NCI-H524 (cell line): ENCODE measurements at places on chromosomes 7 and 10.
A peak's percentile ranks its signal among the peaks of the same experiment; 100 is the strongest.

- DNase-seq, result no peak
Observed at GRCh38 chr7:152313217-152313616, 122.6 kb downstream of the KMT2C start.

GRCh38 chr10:18340496-18341051 is 200.3 kb downstream of the CACNB2 start:
- DNase-seq, result no peak

- no peak for DNase-seq
Observed at GRCh38 chr7:391961-392524, 102.1 kb downstream of the FOXL3 start.

DNA sequence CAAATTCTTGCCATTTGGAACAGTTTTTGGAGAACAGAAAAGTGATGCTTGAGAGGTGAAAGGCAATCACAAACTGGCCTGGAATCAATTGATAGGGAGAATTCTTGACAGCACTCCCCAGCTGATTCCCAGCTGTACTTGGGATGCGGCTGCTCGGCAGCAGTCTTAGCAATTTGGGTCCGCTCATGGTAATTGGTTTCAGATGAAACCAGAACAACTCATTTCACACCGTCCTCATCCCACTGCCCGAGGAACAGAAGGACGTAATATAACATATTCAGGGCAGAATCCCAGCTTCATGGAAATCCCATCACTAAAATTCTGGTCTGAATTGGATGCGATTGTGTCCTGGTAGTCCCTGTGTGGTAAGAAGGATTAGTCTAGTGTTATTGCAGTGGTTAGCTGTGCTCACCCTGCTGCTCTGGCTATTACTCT is 223.3 kb upstream of the FERD3L start:
- no peak for DNase-seq

DNA sequence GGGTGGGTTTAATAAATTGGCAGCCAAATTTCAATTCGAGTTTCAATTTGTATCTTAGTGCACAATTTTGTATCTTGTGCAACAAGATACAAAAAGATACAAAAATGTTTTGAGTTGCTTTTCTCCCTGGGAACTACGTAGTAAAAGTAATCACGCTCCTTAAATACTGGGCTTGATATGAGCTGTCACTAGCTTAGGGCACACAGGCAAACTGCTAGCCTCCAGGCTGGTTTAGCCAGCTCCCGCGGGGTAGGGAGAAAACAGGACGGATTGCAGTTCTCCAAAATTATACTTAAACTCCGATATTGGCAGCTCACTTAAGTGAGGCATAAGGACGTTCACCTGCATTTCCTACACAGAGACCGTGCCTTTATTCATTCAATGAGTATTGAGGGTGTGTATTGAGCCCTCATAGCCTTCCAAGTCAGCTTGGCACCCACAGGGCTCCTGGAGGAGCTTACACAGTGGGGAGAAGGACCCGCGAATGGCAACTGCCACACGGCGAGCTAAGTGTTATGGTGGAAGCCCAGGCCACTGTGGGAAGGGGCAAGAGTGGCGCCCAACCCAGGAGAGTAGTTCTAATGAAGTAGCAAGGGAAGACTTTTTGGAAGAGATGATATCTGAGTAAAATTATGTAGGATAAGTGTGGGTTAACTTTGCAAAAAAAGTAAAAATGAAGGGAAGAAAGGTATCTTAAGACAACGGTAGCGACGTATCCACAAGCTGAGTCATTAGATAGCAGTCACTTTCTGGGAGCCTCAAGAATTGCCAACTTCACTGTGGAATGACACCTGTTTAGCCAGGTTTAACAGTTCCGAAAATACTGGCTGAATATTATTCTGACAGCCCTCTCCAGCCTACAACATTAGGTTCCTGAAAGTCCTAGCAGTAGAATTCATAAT is 1.6 kb upstream of the EPC1 start:
- DNase-seq, result no peak

DNA sequence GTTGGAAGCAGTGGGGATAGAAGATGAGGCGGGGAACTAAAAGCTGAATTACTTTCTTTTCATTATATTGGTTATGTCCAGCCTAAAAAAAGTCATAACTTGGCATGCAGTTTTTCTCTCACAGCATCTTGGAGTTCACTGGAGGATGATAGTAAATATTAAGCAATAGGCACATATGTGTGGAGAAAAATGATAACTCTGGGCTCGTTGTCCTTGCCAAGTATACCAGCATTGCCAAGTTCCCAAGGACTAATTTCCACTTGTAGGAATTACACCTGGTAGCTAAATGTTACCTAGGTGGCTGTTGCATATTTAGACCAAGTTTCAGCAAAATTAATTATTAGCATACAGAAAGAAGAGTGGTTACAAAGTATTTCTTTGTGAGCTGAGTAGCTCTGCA is 1007.6 kb downstream of the ANKRD7 start:
- DNase-seq, result no peak

- DNase-seq, result no peak
Observed at GRCh38 chr7:139769761-139770160, 8.0 kb downstream of the HIPK2 start.

- no peak for DNase-seq
Observed at GRCh38 chr10:14362104-14362503, 31.4 kb upstream of the FRMD4A start.

- no peak for DNase-seq
Observed at GRCh38 chr10:20256969-20257368, 440.7 kb downstream of the PLXDC2 start.

DNA sequence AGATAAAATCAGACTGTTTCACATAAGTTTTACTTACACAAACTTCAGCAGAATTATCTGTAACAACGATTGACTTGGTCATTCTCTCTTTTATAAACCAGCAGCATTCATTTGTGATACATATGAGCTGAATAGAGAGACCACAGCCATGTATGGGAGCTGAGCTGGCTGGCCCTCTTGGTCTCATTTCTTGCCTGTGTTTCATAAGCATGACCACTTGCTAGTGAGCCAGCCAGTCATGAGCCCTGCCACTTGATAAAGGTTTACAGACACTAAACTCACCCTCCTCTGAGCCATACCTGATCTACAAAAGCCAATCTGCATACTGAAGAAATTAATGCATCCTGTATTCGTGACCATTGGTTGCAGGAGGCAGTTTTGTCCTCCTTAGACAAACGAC is 82.1 kb downstream of the PKD1L1 start:
- DNase-seq, result no peak

- DNase-seq, result no peak
Observed at GRCh38 chr10:102994531-102995295, 76.6 kb downstream of the CNNM2 start.

GRCh38 chr10:43250615-43251418 is 16.0 kb downstream of the RASGEF1A start:
- no peak for DNase-seq

DNA sequence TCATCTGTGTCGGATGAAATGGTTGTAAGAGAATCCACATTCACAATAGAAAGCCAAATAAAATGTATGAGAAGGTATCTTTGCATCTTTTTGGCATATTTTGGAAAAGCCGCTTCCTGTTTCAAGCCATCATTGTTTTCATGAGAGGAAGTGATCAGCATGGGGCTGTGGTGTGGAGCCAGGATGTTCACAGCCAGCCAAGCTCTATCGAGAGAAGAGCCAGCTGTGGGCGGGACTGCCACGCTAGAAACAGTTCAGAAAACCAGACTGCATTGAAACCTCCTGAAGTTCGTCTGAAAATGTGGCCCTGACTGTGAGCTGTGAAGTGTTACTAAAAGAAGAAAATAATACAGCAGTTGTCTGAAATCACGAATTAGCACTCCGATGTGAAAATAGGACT is 21.2 kb upstream of the NPS start:
- DNase-seq, result no peak

GRCh38 chr7:120996988-120997345 is 8.5 kb downstream of the CPED1 start:
- DNase-seq, result no peak

DNA sequence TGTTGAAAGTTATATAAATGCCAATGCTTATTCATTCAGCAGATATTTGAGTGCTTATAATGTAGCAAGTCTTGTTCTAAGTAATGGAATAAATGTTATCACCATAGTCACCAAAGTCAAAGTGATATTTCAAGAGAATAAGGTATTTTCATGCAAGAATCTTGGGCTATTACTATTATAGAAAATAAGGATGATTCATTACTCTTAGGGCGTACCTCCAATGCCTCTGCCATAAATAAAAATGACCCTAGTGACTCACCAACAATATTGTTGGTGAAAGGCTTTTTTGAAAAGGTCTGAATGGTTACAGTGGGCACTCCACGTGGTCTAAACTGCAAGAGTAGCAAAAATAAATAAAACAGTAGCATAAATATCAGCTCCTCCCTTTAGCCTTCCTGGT is 68.4 kb downstream of the RALA start:
- no peak for DNase-seq

DNA sequence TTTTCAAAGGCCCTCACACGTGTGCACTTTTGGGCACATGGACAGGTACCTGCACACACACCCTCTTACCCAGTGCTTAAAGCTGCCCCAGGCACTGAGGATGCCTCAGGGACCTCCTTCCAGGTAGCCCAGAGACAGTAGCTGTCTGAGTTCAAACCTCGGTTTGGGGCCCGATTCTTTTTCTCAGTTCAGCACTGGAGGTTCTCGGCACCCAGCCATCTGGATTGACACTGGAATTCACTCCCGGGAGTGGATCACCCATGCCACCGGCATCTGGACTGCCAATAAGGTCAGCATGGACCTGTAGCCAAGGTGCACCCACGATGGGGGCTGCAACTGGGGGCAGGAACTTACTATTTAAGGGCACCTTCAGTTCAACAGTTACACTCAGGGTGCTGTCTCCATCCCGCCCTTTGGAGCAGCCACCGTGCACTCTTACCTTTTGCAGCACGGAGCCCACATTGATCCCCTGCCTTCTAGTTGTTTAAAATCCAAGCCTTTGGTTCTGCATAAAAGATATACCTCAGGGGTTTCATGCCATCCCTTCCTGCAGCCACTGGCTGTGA is 17.7 kb downstream of the CPA5 start:
- no peak for DNase-seq

- no peak for DNase-seq
Observed at GRCh38 chr7:6252341-6252746, 20.1 kb downstream of the CYTH3 start.

DNA sequence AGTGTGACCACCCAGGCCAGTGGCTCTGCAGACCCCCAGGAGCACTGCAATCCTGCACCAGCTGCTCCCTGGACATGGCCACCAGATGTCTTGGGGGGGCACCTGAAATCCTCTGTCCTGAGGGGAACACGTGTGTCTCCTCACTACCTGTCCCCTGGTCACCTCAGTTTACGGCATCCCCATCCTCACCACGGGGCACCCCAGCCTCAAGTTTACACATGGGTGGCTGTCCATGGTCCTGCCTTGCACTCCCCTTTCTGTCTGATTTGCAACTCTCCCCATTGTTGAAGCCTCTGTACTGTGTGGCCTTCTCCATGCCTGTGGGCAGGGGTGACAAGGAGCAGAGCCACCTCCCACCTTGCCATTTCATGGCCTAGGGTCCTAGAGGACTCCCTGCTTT is 67.2 kb downstream of the RAMP3 start:
- DNase-seq, result no peak

DNA sequence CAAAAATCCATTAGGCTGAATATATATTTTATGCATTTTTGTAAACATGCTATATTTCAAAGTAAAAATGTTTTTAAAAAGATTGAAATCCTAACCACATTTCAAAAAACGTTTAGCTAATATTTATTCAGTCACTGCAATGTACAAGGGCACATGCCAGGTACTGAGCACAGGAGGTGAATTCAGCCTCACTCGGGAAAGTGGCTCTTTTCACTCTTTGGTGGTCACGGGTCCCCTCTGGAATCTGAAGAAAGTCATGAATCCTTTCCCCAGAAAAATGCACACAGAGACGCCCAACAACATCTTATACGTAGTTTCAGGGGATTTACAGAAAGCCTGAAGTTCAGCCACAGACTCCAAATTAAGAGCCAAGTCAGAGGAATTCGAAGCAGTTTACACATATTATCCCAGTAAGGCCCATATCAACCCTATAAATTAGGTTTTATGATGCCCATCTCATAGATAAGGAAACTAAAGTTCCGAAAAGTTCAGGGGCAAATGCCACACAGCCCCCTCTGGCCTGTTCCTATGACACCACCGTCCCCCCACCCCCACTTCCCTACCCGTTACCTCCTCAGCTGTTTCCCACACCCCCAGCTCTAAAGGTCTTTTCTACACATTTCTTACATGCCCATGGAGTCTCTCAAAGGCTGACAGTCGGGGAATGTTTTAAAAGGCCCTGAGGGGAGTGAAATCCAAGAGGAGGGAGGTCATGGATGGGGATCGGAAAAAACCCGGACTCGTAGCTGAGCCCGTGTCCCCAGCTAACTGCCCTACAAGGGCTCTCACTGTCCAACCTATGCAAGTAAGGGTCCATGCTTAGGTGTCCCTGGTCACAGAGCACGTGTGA is 9.6 kb upstream of the SVOPL start:
- no peak for DNase-seq

DNA sequence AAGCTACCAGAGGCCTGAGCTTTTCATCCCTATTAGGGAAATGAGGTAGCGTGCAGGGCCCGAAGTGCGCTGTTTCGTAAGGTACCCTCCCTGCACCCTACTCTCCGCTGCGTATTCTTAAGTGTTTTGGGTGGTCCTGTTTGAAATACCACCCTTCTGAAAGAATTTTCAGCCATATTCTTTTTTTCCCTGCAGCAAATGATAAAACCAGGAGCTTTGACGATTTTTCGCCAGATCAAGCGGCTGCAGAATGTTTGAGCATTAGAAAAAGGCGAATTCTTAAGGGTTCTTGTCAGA is 1.2 kb downstream of the RSBN1L start:
- no peak for DNase-seq

DNA sequence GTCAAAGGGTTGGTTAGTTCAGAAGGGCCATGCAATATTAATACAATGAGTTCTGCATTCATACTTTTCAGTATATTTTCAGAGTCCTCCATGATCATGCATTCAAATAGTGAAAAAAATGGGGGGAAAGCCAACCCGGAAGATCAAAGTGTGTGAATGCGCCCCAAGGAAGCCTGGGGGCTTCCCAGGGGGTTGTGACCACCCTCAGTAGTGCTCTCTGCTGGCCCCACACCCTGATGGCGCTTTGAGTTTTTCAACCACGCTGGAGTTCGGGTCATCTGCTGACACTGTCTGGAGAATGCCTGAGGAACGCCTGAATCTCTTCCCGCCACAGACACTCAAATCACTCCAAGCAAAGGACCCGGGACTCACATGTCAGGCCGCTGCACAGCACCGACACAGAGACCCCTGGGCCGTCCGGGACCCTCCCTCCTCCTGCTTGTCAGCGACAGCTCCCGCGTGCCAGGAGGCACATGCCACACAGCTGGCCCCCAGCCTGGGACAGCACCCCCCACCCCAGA is 1.0 kb downstream of the TNS3 start:
- peak; percentile 11 for DNase-seq

- no peak for DNase-seq
Observed at GRCh38 chr7:45256775-45257174, 99.2 kb downstream of the RAMP3 start.

GRCh38 chr7:27703181-27703580 is 36.8 kb upstream of the TAX1BP1 start:
- no peak for DNase-seq

DNA sequence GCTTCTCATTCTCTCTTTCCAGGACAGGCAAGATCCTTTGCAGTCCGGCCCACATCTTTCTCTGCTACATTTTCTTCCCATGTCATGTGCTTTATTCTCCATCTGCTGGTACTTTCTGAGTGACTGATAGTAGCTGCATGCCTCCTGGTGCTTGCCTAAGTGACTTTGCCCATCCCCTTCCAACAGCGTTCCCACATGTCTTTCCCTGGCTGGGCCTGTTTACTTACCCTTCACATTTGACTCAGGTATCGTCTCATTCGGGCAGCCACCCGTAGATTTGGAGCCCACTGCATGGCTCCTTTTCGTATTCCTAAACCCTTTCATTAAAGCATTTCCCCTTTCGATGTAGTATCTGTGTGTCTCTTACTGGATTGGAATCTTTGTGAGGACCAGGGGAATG is 24.6 kb downstream of the TYW1 start:
- DNase-seq, result no peak
